ENCODE measurements at places on chromosomes 6 and 20.

- DNase-seq = no peak
Observed at GRCh38 chr6:141552463-141552862, 580.3 kb upstream of the GJE1 start.

DNA sequence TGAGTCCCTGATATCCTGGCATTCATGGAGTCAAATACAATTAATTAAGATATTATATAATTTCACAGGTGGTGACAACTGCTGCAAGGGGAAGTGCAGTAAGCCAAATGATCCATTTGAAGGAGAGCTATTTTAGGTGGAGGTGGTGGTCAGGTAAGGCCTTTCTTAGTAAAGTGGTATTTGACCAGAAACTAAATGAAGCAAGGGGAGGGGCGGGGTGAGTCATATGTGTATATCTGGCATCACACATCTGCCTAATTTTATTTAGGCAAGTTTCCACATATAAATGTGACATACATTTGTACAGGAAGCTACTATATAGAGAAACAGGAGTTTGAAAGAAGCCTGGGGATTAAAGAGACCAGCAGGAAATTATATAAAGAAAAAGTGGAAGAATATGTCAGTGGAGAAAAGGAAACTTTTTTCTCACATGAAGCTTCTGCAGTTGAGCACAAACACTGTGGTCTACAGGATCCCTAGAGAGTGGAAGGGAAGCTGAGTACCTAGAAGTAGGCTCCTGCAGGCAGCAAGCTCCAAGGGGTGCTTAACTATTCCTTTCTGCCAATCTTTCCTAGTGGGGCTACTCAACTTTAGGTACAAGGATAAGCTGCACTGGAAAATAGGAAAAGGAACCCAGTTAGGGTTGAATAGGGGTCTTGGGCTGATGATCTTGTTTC lies 99.6 kb downstream of the OGFRL1 start:
- DNase-seq = no peak

DNA sequence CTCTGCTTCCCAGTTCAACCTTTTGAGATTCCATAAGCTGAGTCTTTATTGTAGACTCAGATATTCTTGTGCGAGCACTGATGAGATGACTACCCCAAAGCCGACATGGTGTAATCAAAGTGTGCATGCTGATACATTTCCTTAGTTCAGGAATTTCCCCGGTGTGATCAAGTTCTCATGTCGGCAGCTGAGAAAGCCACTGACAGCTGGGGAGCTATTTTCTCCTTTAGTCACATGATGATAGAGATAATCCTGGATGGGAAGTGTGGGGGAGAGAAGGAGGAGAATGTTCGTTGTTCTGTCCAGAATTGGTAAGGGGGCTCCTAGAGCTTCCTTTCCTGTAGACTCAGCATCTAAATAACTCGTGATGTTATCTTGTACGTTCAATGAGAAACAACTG lies 7.7 kb upstream of the CAP2 start:
- no peak for DNase-seq

- DNase-seq = no peak
Observed at GRCh38 chr6:107665382-107665781, 158.7 kb downstream of the SCML4 start.

- DNase-seq = no peak
Observed at GRCh38 chr20:60250251-60250650, 292.0 kb downstream of the CDH26 start.

GRCh38 chr20:4134355-4134834 lies 119.0 kb upstream of the RNF24 start:
- no peak for DNase-seq

DNA sequence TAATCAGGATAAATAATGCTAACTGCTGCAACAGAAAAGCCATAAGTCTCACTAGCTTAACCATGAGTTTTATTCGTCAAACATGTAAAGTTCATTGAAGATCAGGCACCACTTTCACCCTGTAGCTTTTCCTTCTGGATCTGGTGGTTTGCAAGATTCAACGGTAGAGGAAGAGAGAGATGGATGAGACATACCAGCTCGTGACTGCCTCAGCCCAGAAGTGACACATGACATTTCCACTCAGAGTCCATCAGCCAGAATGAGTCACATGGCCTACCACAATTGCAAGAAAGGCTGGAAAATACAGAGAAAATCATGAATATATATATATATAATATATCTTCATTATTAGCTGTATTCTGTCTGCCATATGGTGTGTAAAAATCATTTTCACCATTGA lies 29.0 kb downstream of the SPTLC3 start:
- no peak for DNase-seq

- no peak for DNase-seq
Observed at GRCh38 chr6:14848019-14848418, 397.9 kb upstream of the JARID2 start.

GRCh38 chr6:169161572-169162167 lies 92.0 kb downstream of the THBS2 start:
- DNase-seq = no peak

DNA sequence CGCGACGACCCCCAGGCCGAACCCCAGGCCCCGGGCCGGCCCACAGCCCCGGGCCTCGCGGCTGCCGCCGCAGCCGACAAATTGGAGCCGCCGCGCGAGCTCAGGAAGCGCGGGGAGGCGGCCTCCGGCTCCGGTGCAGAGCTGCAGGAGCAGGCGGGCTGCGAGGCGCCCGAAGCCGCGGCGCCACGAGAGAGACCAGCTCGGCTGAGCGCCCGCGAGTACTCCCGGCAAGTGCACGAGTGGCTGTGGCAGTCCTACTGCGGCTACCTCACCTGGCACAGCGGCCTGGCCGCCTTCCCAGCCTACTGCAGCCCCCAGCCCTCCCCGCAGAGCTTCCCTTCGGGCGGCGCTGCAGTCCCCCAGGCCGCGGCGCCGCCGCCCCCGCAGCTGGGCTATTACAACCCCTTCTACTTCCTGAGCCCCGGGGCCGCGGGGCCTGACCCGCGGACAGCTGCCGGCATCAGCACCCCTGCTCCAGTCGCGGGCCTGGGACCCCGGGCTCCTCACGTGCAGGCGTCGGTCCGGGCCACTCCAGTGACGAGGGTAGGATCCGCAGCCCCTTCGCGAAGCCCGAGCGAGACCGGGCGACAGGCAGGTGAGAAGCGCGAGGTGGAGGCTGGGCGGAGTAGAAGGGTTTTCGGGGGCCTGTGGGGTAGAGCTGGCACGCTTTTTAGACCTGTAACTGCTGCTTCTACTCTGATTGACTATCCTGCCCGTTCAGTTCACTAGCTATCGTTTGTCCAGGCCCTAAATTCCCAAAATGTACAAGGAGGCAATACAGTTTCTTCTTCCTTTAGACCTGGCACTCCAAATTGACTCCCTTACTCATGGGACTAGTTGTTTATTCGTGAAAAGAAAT lies 654 bp downstream of the FAM8A1 start:
- DNase-seq = peak; percentile 33

DNA sequence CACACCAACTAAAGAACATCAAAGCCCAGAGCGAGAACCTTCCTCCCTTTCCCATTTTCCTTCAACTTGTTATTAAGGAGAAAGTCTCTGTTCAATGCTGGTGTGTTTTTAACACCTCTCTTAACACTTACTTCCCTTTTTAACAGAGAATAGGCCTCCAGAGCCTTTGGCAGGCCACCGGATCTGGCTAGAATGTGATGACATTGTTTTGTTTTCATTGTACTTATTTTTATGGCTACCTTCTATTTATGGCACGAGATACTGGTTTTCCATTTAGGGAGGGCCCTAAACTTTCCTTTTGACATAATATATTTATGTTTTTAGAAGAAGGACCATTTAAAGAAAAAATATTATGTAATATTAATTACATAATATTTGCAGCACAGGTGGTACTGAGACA lies 21.6 kb downstream of the TCF15 start:
- no peak for DNase-seq

GRCh38 chr6:111406200-111406721 lies 76.8 kb downstream of the REV3L start:
- no peak for DNase-seq

GRCh38 chr20:49630396-49630951 lies 62.5 kb upstream of the PTGIS start:
- no peak for DNase-seq

DNA sequence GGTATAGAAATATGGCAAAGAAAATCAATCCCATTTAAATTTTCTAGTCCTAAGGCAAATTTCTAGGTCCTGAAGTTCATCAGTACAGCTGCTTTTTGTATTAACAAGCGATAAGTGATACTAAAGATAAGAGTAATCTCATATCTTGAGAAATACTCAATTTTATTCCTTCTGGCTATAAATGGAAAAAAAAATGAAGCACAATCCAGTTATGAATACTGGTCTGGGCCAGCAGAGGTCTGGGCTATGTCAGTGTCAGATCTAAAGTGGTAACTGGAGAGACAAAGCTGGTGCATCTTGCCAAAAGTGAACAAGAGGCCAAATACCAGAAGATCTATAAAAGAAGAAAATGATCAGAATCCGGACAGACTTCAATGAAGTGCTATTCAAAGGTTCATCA lies 126.4 kb downstream of the FUT9 start:
- no peak for DNase-seq

GRCh38 chr6:116139917-116140316 lies 14.0 kb upstream of the COL10A1 start:
- no peak for DNase-seq

DNA sequence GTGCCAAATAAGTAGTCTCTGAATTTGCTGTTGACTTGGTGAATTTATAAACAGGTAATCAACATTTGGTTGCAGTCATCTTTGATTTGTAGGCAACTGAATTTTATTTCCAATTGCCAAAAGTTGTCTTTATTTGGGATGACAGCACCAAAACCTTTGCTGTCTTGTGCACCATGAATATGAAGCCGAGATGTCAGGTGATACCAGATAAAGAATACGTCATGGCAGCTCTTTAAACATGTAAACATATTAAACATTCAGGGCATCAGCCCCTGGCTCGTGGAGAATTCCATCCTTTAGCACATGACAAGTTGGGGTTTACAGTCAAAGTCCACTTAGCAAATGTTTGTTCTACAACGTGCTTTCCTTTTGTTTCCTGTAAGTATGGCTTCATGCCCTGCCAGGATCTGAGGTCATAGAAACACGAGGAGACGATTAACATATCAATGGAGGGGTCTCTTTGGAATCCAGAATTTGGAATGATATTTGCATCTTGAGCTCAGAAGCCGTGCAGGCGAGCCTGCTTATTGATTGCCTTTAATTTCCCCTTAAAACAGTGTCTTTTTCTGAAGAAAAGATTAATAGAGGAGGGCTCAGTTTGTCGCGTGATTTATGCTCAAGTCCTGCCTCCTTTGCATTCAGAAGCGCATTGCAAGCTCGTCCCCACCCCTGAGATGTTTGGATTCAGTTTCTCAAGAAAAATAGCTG lies 170.2 kb upstream of the ZNF217 start:
- DNase-seq = no peak

GRCh38 chr6:129133770-129134192 lies 250.8 kb downstream of the LAMA2 start:
- no peak for DNase-seq

GRCh38 chr20:40869218-40870147 lies 159.1 kb upstream of the TOP1 start:
- no peak for DNase-seq

GRCh38 chr20:58208944-58209343 lies 19.5 kb downstream of the ANKRD60 start:
- no peak for DNase-seq

DNA sequence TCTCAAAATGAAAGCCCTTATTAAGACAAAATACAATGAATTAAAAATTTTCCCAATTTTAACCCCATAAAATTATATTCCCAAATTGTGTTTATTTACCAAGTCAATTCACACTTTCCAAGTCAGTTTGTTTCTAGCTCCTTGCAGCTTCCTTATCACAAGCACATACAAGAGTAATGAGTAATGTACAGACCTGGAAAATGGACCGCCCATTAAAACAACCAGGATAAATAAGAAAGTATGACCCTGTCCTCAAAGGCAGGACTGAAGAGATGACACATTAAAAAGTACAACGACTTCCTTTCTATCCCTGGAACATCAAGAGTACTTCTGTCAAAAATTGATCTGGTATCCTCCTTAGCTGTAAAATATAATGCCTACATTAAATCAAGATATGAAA lies 47.1 kb upstream of the TMX4 start:
- no peak for DNase-seq

DNA sequence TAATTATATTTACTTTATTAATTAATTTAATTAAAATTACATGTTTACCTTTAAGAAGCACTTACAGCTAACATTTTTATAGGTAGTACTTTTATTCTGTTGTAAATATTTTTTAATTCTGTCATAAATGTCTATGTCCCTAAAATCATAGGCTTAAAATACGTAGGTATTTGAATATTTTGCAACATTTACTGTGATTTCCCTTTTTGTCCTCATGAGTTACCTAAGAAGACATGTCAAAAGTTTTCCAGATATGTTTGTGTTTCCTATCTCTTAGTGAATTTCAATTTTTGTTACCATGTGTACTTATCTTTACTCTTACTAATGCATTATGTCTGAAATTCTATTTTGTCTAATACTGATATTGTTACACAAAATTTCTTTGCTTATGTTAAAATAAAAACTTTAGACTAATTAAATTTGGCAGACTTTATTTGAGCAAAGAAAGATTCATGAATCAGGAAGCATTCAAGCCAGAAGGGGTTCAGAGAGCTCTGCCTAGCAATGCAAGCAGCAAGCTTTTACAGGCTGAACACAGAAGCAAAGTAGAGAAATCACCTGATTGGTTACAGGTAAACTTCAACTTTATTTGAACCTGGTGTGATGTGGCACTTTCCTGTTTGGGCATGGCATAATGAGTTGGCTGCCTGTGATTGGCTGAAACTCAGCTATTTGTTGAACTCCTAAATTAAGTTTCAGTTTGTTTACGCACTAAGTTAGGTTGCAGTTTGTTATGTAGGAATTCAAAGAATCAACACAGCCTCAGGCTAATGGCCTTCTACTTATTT lies 123.2 kb upstream of the TMEM170B start:
- peak; percentile 31 for DNase-seq

GRCh38 chr20:47610247-47610944 lies 108.7 kb downstream of the NCOA3 start:
- peak; percentile 81 for DNase-seq

GRCh38 chr20:32822225-32822624 lies 2.5 kb downstream of the MAPRE1 start:
- DNase-seq = no peak

GRCh38 chr6:66655420-66655819 lies 948.4 kb upstream of the EYS start:
- DNase-seq = no peak

GRCh38 chr20:3765171-3765882 lies 2.2 kb downstream of the ADISSP start:
- no peak for DNase-seq

- no peak for DNase-seq
Observed at GRCh38 chr6:132961610-132962009, 147.2 kb downstream of the RPS12 start.

Data from stimulated activated CD4-positive, alpha-beta T cell treated with anti-CD3 and anti-CD28 coated beads, Interleukin-1b, Interleukin-23, amount 100 ng/mL, for 48 hours (primary cell).